ENCODE measurements at places on chromosomes 12 and 14.

- no peak for DNase-seq
Observed at GRCh38 chr14:52546318-52546670, 6.0 kb downstream of the TXNDC16 start.

DNA sequence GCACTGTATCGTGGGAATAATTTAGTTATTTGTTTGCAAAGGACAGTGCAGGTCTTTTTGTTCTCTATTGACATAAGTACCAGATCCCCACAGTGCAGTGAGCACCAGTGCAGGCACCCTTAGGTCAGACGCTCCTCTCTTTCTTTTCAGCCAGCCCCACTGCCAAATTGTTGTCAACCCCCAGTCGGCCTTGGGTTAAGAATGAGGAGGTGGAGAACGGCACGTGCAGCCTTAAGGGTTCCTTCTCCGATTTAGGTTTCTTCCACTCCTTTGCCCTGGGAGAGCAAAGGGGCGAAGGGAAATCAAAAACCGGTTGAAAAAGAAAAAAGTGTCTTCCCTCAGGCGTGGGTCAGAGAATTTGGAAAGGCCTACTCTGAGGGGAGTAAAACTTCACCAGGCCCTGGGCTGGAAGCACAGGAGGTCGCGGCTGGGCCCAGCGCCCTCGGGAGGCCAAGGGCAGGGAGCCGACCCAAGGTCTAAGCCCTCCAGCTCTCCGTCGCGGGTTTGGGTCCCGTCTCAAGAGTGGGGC is 4.3 kb downstream of the PAX9 start:
- no peak for DNase-seq

- no peak for DNase-seq
Observed at GRCh38 chr12:6376079-6376869, 911 bp upstream of the SCNN1A start.

DNA sequence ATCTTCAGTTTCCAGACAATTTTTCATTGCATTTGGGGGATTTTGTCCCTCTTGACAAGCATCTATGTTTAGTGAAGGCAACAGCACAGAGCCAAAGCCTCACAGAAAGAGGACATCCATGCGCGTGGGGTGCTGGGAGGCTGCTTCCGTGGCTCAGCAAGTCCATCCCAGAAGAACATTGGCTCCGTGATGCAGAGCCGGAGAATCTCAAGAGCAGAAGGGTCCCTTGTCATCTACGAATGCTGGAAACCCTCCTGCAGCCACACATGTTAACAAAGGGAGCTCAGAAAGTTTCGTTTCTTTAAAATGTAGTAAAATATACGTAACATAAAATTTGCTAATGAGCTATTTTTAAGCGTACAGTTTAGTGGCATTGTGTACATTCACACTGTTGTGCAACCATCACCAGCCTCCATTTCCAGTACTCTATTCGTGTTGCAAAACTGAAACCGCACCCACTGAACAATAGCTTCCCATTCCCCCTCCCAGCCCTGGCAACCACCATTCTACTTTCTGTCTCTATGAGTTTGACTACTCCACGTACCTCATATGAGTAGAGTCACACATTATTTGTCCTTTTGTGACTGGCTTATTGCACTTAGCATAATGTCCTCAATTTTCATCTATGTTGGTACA is 185.9 kb downstream of the TTC7B start:
- no peak for DNase-seq

DNA sequence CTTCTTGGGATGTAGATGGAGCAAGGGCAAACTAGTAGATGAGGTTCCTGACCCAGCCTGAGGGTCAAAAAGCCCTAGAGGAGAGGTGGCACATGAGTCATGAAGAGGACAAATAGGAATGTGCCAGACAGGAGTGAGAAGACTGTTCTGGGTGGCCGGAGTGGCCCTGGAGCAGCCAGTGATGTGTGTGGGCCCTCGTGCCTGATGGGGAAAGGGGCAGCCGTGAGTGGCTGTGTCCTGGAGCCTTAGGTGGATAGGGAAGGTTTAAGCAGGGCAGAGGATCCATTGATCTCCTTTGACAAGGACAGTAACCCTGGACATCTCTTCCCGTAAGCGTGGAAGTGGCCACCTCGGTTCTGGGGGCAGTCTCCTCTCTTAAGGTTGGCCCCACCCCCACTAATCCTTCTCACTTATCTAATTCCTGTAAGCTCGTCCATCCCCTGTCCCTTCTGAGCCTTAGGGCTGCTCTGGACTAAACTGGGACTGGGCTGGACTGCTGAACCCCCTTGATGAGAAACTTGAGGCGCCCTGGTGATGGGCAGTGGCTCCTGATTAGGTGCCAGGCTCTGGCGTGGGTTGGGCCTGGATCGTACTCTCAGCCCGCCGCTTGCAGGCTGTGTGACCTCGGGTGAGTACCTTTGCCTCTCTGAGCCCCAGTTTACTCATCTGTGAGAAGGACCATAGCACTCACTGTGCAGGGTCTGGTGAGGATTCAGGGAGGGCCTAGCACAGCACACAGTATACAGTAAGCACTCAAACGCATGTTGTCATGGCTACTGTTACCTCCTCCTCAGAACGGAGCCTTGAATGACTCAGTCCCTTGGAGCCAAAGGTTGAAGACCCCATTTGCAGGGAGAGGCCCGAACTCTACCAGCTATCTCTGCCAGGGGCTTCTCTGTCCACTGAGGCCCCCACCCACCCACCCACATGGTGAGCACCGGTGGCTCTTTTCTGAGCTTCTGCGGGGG is 4.0 kb downstream of the FAM222A start:
- no peak for DNase-seq

GRCh38 chr14:36086629-36087395 is 89.7 kb downstream of the PTCSC3 start:
- no peak for DNase-seq

- no peak for DNase-seq
Observed at GRCh38 chr12:13288501-13288900, 92.0 kb downstream of the EMP1 start.

GRCh38 chr12:116244001-116244400 is 33.5 kb downstream of the MED13L start:
- DNase-seq: no peak

DNA sequence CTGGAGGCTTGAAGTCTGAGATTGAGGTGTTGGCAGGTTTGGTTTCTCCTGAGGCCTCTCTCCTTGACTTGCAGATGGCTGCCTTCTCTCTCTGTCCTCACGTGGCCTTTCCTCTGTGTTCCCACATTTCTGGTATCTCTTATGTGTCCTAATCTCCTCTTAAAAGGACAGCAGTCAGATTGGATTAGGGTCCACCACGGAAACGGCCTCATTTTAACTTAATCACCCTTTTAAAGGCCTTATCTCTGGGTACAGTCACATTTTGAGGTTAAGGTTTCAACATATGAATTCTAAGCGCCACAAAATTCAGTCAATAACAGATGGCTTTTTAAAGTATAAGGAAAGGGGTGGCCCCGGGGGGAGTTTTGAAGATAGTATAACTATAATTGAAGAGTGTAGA is 33.5 kb downstream of the UNC79 start:
- no peak for DNase-seq

- peak; percentile 35 for DNase-seq
Observed at GRCh38 chr14:28635387-28635786, 131.2 kb upstream of the FOXG1 start.

- no peak for DNase-seq
Observed at GRCh38 chr14:93375673-93376156, 28.7 kb downstream of the COX8C start.

DNA sequence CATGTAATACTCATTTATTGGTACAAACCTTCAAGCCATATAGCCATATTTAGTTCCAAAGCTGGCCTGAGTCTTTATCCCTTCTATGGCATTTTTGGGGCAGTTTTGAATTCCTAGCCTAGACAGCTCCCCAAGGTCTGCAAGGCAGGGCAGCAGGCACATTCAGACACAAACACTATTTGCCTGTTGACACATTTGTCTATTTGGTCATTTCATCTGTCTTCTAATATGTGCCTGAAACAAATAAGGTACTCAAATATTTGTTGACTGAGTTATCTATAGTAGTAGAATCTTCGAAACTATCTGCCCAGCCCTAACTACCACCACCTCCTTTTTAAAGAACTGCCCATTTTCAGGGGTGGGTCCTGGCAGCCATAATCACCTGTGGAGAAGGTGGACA is 9.3 kb downstream of the PPM1H start:
- DNase-seq: no peak

DNA sequence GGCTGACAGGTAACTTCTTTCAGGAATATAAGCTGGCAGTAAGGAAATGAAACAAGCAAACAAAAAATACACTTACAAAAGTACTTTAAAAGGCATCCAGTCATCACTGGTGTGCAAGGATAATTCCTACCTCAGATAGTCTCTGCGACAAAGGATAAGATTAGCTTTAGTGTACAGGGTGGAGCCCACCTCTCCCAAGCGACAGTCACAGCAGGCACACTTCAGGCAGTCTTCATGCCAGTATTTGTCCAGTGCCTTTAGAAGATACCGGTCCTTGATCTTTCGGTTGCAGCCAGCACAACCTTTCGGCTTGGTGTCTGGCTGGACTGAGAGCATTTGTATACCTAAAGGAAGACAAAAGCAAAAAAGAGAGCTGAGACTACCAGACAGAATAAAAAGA is 5.4 kb downstream of the LMO3 start:
- DNase-seq: no peak

DNA sequence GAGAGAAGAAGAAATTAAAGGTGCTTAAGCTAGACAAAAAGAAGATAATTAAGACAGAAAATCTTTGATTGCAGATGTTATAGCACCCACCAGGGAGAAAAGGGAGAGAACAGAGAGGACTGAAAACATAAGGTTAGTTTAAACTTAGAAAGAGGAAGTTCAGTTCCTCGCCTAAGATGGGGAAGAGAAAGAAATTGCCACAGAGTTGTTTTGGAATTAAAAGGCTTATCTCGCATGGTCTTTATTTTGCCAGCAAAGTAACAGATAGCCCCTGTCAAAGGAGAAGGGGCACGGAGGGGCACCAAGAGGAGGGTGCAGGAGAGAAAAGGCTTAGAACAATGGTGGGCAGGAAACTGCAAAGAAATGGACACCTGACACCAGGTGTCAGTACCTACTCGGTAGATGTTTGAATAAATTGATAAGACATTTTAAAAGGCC is 17.8 kb upstream of the OXA1L start:
- DNase-seq: no peak

DNA sequence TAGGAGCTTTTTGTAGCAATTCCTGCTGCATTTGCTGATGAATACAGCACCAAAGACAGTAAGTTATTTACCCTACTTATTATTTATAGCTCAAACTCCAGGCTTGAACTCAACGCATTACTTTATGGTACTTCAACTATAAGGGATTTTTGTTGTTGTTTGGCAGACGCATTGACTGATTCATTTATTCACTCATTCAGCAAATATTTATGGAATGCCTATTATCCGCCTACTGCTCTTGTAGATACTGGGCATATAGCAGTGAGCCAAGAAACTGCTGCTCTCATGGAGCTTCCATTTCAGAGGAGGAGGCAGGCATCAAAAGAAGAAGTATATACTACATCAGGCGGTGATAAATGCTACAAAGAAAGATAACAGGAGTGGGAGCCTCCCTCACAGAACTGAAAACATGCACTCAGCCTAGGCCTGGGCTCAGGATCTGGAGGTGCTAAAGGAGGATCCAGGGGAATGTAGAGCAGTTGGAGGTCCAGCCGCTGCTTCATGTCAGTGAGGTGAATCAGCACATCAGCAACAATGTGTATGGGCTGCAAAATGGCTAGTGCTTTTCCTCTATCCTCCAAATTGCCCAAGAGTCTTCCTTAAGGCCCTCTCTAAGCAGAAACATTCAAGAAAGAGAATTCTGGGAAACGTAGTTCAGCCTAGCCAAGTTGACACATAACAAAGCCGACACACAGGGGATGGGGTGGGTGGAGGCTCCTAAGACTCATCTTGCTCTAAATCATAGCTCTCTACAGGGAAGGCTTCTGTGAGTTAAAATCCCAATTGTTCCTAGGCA is 157.5 kb downstream of the NRXN3 start:
- no peak for DNase-seq

- no peak for DNase-seq
Observed at GRCh38 chr12:131066207-131066885, 112.6 kb downstream of the ADGRD1 start.

- peak; percentile 27 for DNase-seq
Observed at GRCh38 chr12:8038659-8039114, 6.2 kb downstream of the FOXJ2 start.

- no peak for DNase-seq
Observed at GRCh38 chr14:95290021-95290420, 29.7 kb downstream of the CLMN start.

GRCh38 chr12:124819525-124819924 is 44.1 kb downstream of the SCARB1 start:
- DNase-seq: no peak

DNA sequence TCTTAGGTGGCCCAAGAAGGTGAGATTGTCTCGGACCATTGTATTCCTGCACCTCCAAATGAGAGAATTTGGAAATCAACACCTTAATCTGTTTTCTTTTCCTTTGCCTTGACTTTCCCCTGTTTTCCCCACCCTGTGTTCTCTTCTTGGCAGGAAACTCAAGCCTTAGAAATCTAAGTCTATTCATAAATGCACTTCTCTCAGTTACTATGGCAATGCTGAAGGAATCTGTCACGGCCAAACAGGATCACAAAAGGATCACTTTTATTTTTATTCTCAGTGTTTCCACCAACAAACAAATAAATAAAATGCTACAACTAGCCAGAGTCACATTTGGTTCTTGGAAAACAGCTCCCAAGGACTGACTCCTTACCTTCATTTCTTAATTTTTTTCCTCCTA is 270.5 kb downstream of the BCAT1 start:
- no peak for DNase-seq

DNA sequence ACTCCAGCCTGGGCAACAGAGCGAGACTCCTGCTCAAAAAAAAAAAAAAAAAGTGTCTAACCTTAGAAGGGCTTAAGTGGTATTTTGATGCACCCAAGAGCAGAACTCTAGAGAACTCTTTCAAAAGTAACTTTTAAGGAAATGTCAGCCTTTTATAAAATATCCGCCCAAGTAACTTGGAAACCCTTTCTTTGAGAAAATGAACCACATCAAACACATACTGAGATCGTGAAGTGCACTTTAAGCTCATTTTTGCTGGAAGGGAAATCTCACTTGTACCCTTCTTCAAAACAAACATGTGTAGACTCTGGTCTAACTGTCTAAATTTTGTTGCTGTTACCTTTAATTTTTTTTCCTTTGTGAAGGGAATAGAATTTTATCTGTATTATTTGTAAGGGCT is 5.5 kb downstream of the C12orf56 start:
- no peak for DNase-seq

DNA sequence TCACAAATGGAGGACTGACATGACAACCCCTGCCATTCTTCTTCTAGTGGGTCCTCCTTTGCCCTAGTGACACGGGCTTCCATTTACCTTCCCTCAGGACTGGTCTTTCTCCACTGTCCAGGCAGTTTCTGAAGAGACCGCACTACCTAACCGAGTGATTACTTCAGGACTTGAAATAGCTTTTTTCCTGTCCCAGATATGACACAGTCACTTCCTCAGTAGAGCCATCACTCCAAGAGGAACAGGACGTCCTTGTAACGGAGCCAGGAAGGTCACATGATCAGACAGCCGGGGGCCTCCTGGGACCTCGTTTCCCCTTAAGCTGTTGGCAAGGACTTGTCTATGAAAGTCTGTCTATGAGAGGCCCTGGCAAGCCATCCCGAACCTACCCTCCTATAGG is 62.3 kb downstream of the FOS start:
- no peak for DNase-seq

- no peak for DNase-seq
Observed at GRCh38 chr14:81473456-81474147, 60.1 kb downstream of the SEL1L start.

All from neuronal stem cell (in vitro differentiated cells).